ENCODE measurements at places on chromosomes 7 and 10.

GRCh38 chr7:139422126-139422525, 61.3 kb downstream of the KLRG2 start:
- no peak for DNase-seq

- no peak for DNase-seq
These were observed 2.1 kb upstream of the SAMD9L start for GRCh38 chr7:93150200-93150835.

DNA sequence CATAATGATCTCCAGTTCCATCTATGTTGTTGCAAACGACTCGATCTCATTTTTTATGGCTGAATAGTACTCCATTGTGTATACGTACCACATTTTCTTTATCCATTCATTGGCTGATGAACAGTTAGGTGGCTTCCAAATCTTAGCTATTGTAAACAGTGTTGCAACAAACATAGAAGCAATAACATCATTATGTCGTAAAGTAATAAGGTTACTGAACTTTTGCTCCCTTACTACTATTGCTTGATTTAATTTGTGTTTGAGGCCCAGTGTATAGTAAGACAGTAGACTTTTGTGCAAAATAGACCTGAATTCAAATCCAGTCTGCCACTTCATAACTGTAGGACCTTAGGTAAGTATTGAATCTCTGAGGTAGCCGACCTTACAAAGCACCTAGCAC, 200.1 kb upstream of the CELF2 start:
- no peak for DNase-seq

GRCh38 chr7:68936471-68937035, 661.7 kb upstream of the AUTS2 start:
- no peak for DNase-seq

GRCh38 chr10:1519391-1519790, 217.9 kb downstream of the ADARB2 start:
- DNase-seq: no peak

DNA sequence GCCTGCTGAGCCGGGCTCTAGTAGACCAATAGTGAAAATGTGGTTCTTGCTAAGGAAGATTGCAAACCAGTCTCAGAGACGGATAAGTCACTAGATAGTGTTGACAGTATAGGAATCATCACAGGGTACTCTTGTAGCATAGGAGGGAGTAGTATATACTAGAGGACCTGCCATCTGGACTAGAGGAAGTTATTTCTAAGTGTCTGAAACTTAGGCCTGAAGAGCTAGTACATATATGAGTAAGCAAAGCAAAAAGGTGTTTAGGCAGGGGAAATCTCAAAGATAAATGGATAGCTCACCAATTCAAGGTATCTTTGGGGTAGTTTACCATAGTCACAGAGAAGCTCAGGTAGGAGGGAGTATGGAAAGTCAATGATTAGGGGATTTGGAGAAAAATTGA, 428.1 kb downstream of the CNTNAP2 start:
- DNase-seq: no peak

DNA sequence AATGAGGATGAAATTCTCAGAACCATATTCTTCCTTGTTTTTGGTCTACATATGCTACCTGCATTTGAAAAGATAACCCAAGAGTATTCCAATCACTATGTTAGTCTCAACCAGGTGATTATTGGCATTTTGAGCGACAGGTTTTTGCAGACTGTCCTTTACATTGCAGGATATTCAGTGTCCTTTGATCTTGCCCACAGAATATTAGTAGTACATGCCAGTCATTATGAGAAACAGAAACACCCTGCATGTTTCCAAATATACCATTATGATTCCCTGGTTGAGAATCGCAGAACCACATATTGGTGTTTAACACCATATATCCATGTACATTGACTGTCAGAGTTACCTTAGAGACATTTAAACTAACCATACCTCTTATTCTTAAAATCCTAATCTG, 30.6 kb downstream of the TMEM243 start:
- no peak for DNase-seq

GRCh38 chr7:104980841-104981671, 32.9 kb upstream of the KMT2E start:
- DNase-seq: no peak

GRCh38 chr10:75397496-75398199, 3.9 kb downstream of the ZNF503 start:
- DNase-seq: no peak

DNA sequence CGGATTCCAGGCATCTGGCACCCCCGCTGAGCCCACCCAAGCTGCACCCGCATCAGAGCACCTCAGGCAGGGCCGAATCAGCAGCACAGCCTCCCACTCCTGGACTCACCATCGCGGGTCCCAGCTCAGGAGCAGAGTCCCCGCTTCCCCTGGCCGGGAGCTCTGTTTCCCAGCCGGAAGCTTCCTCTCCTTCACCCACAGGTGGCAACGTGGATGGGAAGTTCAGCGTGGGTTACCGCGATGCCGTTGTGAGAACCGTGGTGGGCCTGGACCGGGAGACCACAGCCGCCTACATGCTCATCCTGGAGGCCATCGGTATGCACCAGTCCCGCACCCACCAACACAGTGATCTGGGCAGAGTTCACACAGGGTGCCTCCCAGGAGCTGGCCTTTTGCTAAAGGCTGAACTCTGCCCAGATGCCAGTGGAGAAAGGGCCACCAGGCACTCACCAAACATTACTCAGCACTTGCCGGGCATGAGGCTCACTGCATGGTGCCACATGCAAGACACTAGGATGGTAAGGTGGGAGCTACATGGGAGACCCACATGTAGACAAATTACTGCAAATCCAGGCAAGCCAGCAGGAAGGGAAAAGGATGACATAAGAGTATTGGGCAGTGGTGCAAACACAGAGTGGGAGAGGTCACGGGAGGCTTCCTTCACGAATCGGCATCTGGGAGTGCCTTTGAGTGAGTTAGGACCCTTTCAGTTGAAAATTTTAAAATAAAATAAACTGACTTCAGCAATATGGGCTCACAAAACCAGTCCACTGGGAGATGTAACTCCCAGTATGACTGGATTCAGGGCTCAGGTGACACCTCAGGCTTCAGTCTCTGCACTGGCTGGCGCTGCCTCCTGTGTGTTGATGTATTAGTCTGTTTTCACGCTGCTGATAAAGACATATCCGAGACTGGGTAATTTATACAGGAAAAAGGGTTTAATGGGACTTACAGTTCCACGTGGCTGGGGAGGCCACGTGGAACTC, 10.4 kb downstream of the C10orf105 start:
- no peak for DNase-seq

All from stimulated activated CD4-positive, alpha-beta T cell treated with anti-CD3 and anti-CD28 coated beads, Interleukin-1b, Interleukin-23, amount 100 ng/mL, for 1 hour (primary cell).